NCI-H226 (cell line): ENCODE measurements at places on chromosomes 5 and 9.

DNA sequence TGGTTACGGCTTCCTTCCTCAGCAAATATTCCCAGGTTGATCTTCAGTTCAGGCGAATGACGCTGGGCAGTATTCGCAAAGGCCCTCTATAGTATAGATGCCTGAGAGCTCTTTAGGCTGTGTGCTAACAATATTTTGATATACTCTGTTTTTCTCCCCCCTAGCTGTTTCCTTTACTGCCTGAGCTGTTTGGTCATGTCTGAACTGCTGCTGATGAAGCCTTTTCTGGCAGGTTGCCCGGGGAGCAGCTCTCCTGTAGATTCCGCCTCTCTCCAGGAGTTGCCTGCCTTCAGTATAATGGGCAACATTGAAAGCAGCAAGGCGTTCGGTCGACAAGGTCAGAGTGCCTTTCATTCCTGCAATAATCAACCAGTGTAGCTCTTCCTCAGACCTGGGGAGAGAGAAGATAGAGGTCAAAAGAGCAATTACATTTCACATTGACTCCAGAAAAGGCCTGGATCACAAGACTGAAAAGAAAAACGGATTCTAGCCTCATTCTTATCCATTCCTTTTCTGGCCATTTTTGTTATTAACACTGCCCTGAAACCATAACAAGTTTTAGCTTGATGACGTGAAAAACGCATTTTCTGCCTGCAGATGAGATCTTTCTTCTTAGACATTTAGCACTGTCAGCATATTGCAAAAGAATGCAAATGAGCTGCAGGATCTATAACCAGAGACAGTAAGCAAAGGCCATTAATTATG is 60.1 kb upstream of the ZNF608 start:
- DNase-seq, result peak; percentile 81

DNA sequence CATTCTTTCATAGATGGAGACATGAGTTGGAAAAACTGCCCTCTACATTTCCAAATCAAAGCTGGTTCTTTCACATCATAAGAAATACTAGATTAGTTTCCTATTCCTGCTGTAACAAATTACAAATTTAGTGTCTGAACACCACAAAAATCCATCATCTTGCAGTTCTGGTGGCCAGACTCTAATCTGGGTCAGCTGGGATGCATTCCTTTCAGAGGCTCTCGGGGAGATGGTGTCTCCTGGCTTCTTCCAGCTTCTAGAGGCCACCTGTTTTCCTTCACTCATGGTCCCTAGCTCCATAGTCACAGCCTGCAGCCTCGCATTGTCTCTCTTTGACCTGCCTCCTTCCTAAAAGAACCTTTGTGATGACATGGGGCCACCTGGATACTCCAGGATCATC is 65.2 kb downstream of the RETREG1 start:
- no peak for DNase-seq

DNA sequence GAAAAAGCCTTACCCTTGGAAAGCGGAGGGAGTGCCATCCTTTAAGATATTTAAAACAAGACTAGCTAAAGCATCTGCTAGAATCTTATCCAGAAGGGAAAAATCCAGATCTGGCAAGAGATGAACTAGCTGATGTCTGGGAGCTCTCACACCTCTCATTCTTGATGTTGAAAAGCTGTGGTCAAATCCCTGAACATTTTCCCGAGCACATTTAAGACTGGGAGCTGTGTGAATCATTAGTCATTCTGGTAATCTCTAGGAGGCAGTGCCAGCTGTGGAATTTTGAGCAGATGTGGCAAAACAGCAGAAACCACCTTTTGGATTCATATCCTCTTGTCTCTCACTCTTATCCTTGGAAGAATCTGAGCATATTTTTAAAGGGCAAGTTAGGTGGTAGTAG is 218.0 kb downstream of the MAN2A1 start:
- DNase-seq, result peak; percentile 81

GRCh38 chr5:172646716-172647285 is 5.7 kb downstream of the NEURL1B start:
- no peak for DNase-seq

GRCh38 chr5:147591120-147591519 is 81.3 kb upstream of the DPYSL3 start:
- no peak for DNase-seq

- DNase-seq, result peak; percentile 81
Observed at GRCh38 chr5:124651663-124652513, 94.6 kb downstream of the ZNF608 start.

- no peak for DNase-seq
Observed at GRCh38 chr9:129630967-129631673, 5.2 kb downstream of the NTMT1 start.

DNA sequence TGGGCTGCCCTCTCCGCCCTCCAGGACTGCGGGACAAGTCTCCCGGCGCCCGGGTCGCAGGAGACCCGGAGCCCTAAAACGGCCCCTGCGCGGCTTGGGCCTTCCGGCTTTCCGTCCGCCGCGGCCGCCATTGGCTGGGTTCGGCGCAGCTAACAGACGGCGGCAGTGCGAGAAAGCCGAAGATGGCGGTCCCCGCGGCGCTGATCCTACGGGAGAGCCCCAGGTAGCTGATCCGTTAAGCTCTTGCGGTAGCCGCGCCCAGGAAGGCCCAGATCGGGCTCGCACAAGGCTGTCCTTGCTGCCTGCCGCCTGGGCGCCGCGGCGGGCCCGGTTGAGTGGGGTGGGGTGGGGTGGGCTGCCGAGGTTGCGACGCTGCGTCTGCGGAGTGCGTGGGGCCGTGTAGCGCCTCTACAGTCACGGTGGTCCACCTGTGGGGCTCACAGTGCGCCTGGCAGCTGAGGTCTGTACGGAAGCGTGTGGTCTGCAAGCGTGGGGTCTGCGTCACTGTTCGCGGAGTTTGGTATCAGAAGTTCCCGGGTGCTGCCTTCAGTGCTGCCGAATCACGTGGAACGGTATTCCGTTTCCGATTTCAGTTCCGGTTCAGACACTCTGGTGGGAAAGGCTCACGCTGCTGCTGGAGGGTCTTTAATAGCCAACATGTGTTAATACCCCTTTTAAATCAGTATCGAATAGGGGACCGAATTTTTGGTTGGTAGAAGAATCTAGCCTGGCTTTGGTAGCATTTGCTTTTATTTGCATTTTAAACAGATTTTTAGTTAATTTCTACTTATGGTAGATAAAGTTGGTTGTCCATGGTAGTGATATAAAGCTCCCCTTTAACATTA is at the start of gene COMMD10:
COMMD10 (plus strand) TSS at position 155 of the 845 bp plus-strand sequence.
- peak; percentile 78 for DNase-seq

GRCh38 chr9:5518171-5518936 is 8.0 kb downstream of the PDCD1LG2 start:
- DNase-seq, result no peak

- DNase-seq, result no peak
Observed at GRCh38 chr9:99249619-99250018, 27.5 kb downstream of the SEC61B start.

- DNase-seq, result peak; percentile 93
Observed at GRCh38 chr5:89878140-89879132, 531.1 kb downstream of the CETN3 start.

DNA sequence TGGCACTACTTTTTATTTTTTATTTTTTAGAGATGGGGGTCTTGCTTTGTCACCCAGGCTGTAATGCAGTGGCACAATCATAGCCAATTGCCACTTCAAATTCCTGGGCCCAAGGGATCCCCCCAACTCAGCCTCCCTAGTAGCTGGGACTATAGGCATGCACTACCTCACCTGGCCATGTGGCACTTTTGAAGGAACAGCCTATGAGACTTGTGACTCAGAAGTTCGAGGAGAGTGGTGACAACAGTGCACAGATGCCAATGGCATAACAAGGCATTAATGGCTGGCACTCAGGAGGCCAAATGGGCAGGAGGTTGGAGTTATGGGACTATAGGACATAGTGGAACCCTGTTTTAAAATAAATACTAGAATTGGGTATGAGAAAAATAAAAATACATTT is 33.7 kb downstream of the ANKRD31 start:
- no peak for DNase-seq

GRCh38 chr5:86684222-86684621 is 66.5 kb downstream of the COX7C start:
- DNase-seq, result no peak

- DNase-seq, result no peak
Observed at GRCh38 chr9:96442491-96442890, 7.5 kb upstream of the HABP4 start.

DNA sequence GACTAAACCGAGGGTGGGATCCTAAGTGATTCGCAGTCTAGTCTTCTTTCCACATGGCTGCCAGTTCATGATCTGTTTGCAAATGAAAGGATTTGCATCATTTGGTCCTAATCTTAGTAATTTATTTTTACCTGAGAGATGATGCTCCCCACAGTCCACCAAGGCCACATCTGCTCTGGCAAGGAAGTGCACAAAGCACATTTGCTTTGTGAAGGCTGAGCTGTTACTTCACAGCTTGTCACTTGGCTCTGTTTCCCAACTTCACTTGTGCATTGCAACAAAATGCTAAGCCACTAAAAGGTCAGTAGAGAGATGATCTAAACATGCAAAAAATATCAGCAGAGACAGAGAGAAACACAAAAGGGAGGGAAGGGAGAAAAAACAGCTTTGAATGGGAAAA is 128.5 kb upstream of the VLDLR start:
- DNase-seq, result no peak

GRCh38 chr9:110590816-110591215 is 11.3 kb upstream of the SVEP1 start:
- DNase-seq, result no peak

GRCh38 chr5:912280-913091 is 19.8 kb downstream of the TRIP13 start:
- peak; percentile 71 for DNase-seq

GRCh38 chr9:15509931-15510788 is 610 bp downstream of the PSIP1 start:
- DNase-seq, result peak; percentile 11

DNA sequence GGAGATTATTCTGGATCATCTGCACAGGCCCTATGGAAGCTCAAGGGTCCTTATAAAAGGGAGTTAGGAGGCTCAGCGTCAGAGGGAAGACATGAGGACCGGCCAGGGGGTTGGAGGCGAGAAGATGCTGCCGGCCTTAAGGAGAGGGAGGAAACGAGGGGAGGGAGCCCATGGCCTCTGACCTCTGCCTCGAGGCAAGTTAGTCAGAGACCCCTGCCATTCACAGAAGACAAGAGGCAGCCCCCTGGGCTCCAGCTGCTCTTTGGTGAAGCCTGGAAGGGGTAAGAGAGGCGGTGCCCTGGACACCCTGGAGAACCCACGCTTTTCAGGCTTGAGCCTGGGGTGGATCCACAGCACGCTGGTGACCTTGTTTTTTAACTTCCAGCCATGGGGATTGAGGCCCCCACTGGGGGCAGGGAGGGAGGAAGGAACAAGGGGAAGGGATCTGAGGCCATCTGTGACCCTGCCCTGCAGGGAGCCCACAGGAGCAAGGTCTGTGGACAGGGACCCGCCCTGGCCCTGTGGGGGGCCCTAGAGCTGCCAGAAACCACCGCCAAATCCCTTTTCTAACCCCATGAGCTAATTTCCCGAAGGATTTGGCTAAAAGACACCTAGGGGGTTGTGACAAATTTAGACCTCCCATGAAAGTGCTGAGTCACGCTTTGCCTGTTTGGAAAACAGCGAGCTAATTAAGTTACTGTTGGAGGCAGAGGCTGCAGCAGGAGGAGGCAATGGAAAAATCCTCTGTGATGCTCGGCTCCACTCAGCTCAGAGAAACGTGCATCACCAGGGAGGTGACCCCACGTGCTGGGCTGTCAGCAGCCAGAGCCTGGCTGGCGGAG is 49.7 kb downstream of the OLFM1 start:
- DNase-seq, result no peak

GRCh38 chr5:54243483-54244080 is 66.8 kb downstream of the ARL15 start:
- no peak for DNase-seq

DNA sequence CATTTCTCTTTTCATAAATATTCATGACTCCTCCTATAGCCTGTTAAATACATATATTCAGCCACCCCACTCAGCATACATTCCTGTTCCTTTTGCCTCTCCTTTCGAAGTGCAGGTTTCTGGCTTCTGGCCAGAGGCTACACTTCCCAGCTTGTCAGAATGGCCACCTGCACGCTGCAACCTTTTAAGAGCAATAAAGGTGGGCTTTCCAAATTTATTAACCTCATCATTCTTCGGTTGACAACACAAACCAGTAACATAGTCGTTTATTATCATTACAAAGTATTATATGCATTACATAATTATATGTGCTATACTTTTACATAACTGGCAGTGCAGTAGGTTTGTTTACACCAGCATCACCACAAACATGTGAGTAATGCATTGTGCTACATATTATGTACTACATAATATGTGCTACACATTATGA is 16.5 kb upstream of the TMEM171 start:
- DNase-seq, result no peak

- no peak for DNase-seq
Observed at GRCh38 chr9:82600536-82601292, 462.2 kb downstream of the RASEF start.

DNA sequence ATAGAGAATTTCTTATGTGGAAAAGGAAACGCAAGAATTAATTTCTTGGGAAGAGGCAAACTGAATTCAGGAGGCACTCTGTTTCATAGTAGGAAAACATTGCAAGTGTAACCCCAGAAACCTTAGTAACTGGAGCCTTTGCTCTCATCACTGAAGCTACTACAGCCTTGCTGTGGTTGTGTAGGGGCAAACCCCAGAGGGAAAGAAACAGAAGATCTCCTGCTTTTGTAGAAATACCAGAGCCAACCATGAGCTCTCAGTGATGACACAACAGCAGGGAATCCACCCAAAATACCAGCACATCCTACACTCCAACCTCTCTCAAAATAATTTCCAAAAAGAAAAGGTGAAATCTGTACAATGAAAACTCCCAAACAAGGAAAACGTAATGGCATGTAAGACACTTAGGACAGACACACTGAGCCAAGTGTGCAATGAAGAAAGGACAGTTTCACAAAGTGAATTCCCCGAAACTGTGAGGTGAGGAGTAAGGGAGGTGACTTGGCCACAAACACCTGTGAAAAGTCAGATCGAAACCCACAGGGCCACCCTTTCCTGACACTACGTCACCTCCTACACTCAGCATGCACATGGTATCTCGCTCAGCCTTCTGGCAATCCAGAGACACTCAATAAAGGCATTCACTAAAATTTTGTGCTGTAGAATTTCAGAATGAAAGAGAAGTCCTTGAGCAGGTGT is 8.5 kb upstream of the ACSL6 start:
- no peak for DNase-seq

- no peak for DNase-seq
Observed at GRCh38 chr9:135884328-135885035, 22.9 kb downstream of the CAMSAP1 start.

DNA sequence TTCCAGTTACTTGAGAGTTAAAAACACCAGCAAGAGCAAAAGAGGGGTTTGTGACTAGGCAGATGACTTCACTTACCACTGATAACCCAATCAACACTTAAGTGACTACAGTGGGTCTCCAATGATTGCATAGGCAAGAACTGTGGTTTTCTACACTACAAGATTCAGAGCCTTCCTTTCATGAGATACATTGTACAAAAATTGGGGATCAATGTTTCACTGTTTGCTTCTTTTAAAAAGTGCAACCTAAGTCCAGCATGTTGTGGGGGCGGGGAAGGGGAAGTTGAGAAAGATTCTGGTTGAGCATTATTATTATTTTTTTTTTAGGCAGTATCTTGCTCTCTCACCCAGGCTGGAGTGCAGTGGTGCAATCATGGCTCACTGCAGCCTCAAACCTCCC is 3.6 kb downstream of the IQGAP2 start:
- no peak for DNase-seq

GRCh38 chr5:1415626-1416360 is 29.4 kb downstream of the SLC6A3 start:
- no peak for DNase-seq

- DNase-seq, result peak; percentile 72
Observed at GRCh38 chr5:1641560-1642166, 117.9 kb upstream of the LPCAT1 start.

- no peak for DNase-seq
Observed at GRCh38 chr5:144873076-144873475, 702.4 kb downstream of the KCTD16 start.

GRCh38 chr5:133367984-133368383 is 244.4 kb downstream of the FSTL4 start:
- no peak for DNase-seq
